KBM-7 (cell line): ENCODE measurements at places on chromosomes 12 and 14.
A peak's percentile ranks its signal among the peaks of the same experiment; 100 is the strongest.

DNA sequence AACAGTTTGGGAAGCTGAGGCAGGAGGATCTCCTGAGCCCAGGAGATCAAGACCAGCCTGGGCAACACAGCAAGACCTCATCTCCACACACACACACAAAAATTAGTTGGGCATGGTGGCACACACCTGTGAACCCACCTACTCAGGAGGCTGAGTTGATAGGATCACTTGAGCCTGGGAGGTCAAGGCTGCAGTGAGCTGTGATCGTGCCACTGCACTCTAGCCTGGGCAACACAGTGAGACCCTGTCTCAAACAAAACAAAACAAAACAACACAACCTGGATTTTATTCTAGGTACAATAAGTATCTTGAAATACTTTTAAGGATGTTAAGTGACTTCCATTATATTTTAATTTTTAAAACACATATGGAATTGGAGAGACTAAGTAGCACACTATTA, 45.8 kb downstream of the YAF2 start:
- no peak for DNase-seq

DNA sequence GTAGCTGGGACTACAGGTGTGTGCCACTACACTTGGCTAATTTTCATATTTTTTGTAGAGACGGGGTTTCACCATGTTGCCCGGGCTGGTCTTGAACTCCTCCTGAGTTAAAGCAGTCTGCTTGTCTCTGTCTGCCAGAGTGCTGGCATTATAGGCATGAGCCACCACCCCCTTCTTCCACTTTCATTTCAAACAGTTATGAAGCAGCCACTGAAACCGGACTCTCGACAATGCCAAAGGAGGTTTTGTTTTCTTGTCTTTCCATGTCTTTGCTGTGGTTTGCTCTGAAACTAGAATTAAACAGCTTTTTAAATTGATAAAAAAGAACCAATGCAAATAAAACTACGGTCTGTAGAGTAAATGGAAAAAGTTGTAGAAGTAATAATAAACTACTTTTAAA, 30.4 kb downstream of the RAP1B start:
- DNase-seq, result no peak

GRCh38 chr14:49367696-49368095, 218.5 kb downstream of the RPS29 start:
- DNase-seq, result no peak

DNA sequence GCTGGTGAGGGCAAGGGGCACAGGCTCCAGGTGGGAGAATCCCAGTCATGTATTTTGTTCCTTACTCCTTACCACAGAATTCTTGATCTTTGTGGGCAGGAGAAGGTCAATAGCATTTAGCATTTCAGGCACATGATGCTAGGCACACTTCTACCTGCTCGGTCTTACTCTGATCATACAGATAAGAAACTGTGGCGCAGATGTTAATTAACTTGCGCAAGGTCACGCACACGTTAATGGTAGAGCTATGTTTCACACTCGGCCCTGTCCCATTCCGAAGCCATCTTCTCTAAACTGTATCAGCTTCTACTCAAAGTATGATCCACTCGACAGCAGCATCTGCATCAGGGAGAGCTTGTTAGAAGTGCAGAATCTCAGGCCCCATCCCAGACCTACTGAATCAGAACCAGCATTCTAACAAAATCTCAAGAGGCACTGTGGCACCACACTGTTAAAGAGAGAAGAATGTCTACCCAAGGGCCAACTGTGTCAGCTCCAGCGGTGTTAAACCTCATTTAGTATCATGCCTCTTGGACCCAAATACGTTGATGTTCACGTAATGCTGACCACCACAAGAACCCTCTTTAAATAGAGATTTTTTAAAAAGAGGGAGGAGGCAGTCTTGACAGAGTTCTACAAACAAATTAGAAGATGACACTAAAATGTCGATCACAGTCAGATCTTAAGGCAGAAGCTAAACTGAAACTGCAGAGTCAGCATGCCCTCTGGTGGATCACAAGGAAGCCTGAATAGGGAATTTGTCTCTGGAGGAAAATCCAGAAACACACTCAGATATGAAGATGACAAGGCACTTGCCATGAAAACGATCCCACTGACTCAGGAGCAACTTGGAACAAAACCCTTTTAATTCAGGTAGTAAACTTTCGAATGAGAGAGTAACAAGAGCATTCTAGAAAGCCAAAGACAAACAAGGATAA, 7.3 kb downstream of the STXBP6 start:
- DNase-seq, result no peak

DNA sequence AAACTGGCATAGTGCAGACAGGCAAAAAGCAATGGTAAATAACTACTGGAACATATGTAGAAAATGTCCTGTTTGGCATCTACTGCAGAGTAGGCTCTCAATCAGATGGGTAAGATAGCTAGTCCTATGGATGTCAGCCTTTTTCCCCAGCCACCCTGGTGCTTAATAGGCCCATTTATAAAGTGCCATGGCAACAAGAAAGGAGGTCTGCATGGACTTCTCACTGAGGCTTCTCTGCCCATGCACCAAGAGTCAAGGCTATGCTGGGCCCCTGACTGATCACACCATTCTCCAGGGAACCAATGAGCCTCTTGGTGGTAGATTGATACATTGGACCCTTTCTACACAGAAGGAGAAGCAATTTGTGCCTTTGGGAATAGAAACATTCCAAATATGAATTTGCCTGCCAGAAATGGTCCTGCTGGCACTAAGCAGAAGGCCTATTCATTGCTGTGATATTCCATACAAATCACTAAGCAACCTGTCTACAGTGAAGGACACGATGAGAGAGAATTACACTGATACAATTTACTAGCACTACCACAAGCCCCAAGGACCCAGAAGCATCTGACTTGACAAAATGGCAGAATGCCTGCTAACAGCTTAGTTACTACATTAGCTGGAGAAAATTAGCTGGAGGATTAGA, 43.8 kb downstream of the RESF1 start:
- no peak for DNase-seq

DNA sequence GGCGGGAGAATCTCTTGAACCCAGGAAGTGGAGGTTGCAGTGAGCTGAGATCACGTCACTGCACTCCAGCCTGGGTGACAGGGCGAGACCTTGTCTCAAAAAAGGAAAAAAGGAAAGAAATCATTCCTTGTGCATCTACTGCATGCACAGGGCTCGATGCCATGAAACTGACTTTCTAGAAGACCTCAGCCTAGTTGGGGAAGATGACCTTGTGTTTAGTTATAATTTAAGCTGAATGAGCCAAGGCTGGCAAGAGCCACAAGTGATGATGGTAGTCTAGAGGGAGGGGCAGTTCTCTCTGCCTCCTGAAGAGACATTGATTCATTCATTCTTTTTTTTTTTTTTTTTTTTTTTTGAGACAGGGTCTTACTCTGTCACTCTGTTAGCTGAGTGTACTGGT, 24.2 kb downstream of the ACACB start:
- no peak for DNase-seq

DNA sequence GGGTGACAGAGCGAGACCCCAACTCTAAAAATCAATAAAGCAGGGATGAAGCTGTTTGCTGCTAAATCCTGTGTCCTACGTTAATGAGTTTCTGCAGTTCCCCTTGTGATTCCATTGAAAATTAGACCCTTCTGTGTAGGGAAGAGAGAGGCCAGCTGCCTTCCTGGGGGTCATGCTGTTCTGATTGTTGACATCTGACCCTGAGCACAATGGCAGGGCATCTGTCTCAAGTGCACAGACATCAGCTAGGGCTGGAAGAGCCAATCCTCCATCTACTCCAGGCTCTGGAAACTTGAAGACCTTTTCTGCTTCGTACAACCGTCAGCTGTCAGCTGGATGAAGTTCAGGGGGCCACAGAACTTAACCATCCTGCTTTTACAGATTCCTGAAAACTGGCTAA, 10.1 kb downstream of the FBXL14 start:
- no peak for DNase-seq

GRCh38 chr12:94686834-94687628, 36.7 kb upstream of the TMCC3 start:
- no peak for DNase-seq

DNA sequence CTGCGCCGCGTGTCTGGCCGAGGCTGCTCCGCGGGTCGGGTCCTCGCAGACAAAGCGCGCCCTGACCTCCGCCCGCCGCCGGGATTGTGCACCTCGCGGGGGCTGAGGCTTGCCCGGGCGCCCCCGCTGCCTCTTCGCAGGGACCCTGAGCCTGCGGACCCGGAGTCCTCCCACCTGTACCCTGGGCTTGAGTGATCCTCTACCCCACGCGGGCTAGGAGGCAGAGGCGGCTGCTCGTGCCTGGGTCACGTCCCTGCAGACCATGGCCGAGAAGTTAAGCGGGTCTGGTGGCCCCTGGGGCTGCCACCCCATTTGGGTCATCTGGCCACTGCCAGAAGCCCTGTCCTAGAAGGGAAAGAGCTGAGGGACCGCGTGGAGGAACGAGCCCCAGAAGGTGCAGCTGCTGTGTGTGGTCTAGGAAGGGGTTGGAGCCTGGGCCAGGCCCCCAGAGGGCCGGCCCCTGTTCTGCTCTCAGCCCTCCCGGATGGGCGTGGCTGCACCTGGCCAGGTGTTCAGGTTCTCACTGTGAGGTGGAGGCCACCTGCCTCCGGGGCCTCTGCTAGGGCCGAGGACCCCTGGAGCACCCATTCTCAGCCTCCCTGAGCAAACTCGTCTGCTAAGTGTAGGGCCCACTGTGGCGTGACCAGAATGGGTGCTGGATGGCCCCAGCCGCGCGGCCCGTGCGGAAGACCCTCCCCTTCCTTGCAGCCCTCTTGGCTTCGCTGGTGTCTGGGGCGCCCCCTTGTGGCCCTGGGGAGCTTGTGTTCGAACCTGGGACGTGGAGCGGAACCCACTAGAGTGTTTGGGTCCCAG, 49.6 kb downstream of the LRCOL1 start:
- DNase-seq, result peak; percentile 79

GRCh38 chr12:28457785-28458184, 267.5 kb downstream of the CCDC91 start:
- peak; percentile 9 for DNase-seq

DNA sequence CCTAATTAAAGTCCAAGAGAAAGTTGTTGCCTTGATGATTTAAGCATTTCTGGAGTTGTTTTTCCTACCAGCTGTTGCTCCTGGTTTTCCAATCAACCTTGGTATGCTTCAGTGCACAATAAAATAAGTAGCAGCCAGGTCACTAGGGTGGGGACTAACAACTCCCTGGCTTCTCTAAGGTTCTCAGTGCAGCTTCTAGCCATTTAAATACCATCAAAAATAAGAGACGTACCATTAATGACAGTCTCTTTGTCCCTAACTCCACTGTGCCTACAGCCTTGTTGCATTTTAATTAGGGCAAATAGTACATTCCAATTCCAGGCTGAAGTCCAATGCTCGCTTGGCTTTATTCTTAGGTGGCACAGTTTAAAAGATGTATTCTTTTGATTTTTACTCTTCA, 11.8 kb downstream of the STON2 start:
- DNase-seq, result no peak

DNA sequence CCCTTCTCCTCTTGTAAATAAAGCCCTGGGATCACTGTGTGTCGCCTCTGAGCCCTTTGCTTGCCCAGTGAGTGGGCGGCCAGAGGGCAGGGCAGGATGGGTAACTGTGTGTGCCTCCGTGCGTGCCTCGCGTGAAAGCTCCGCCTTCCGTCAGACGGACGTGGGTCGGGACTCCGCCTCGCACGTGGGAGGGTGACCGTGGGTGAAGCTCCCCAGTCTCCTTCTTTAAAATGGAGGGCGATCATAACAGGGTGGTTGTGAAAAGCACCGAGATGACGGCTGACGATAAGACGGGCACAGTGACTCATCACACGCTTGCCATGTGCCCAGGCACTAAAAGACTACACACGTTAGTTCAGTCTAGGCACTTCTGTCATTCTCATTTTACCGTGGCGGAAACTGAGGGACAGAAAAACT, 9.2 kb downstream of the PHB2 start:
- no peak for DNase-seq

GRCh38 chr14:65038966-65039365, 52.3 kb downstream of the FNTB start:
- DNase-seq, result no peak
